ENCODE measurements at places on chromosomes 16 and 17.

DNA sequence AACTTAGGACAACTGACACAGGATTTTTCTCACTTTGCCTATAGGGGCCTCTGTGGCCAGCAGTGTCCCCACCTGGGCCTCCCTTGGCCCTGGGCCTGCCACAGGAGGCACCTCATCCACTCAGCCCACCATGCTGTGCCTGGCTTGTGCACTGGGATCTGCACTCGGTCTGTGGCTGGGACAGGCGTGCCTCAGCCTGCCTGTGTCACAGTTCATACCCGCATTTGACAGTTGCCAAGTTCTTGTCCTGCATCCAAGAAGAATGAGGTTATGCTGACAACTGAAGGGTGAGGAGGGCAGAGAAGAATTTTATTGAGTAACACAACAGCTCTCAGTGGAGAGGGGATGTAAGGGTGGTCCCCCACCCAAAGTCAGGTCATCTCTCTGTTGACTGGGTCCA lies 36.0 kb downstream of the ZFP90 start:
- no peak for DNase-seq

DNA sequence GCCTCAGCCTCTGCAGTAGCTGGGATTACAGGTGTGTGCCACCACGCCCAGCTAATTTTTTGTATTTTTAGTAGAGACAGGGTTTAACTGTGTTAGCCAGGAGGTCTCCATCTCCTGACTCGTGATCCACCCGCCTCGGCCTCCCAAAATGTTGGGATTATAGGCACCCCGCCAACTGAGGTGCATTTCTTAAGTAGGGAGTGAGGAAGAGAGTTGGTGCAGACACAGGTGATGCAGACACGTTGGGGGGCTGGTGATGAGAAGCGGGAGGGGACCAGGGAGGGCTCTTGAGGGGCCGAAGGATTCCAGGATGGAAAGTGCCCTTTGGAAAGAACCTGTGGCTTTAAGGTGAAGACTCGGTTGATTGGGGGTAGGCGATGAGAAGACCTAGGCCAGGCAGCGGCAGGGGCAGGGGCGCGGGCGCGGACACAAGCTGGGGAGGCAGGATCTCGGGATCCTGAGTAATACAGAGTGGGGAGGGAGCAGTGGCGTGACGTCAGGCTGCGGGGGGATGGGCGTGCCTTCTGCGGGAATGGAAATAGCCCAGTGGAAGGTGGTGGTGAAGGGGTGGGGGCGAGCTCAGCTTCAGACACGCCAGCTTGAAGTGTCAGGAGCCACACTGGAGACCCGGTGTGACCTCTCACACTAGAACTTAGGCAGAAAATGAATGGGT lies 2.5 kb upstream of the ATP6V0C start:
- DNase-seq: no peak

GRCh38 chr16:78122774-78123315 lies 23.4 kb downstream of the WWOX start:
- no peak for DNase-seq

DNA sequence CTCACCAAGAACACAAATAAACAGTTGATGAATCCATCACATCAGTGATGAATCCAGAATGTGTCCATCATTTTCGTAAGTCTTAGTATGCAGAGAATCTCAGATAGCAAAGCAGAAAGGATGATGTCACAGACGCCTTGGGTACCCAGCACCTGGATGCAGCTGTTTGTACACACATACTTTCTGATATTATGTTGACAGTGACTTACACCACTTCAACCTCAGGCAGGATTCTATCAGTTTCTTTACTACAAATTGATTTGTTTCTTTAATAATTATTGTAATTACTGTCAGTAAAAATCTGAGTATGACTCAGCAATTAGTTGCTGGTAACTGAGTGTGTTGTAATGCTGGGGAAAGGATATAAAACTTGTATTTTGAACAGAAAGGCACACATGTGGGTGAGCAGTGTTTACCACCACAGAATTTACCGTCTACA lies 159.8 kb downstream of the RPTOR start:
- no peak for DNase-seq

DNA sequence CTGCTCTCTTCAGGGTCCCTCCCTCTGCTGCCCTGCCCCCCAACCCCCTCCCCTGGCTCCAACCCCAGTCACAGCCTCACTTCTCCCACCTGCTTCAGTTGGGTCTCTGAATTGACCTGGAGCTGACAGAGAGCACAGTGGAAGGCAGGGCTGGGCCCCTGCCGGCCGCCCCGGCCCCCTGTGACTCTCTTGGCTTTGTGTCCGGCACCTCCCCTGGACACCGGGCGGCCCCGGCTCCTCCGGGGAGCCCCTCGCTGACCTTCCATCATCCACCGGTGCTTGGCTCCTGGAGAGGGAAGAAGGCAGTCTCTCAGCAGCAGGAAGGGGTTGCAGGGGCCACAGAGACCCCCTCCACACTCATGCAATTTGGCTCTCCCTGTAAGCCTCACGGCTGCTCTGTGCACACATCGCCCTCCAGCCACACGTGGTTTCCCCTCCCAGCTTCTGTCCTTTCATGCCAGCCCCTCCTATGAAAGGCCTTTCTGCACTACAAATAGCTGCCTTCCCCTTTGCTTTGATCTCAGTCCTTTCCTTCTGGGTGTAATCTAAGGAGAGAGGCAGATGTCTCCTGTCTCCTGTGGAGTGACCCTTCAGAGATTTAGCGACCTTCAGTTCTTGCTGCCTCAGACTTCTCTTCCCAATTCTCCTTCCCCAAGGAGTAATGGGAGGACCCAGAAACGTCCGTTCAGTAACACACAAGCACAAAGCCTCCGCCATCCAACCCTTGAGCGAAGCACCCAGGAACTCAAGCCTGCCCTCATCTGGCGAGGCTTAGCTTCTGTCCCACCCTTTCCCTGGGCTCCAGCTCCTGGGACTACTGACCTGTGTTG lies 8.3 kb downstream of the NKIRAS2 start:
- DNase-seq: no peak

- no peak for DNase-seq
These were observed 30.6 kb upstream of the SLC39A11 start for GRCh38 chr17:73122953-73123605.

- peak; percentile 69 for DNase-seq
These were observed 802 bp upstream of the TOB1 start for GRCh38 chr17:50866950-50867362.

- no peak for DNase-seq
These were observed 16.5 kb upstream of the ZFHX3 start for GRCh38 chr16:73064212-73064993.

GRCh38 chr16:1580956-1581355 lies 30.9 kb downstream of the IFT140 start:
- DNase-seq: no peak

DNA sequence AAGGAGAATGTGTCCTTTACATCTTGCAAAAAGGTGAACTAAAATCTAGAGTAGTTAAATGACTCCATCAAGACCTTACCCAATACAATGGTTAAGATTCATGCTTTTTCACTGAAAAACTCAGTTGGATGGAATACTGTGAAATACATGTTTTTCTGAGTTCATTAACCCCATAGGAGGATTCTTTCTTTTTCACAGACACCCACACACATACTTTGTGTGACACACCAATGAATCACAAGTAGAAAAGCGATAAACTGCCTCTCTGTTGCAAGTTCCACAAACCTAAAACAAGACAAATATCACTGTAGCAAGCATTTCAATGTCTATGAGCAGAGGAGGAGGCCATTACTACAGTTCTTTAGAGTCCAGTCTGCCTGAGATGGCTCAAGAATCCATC lies 258.8 kb upstream of the CDH5 start:
- DNase-seq: no peak

GRCh38 chr17:66459811-66460270 lies 157.4 kb downstream of the PRKCA start:
- DNase-seq: peak; percentile 9

DNA sequence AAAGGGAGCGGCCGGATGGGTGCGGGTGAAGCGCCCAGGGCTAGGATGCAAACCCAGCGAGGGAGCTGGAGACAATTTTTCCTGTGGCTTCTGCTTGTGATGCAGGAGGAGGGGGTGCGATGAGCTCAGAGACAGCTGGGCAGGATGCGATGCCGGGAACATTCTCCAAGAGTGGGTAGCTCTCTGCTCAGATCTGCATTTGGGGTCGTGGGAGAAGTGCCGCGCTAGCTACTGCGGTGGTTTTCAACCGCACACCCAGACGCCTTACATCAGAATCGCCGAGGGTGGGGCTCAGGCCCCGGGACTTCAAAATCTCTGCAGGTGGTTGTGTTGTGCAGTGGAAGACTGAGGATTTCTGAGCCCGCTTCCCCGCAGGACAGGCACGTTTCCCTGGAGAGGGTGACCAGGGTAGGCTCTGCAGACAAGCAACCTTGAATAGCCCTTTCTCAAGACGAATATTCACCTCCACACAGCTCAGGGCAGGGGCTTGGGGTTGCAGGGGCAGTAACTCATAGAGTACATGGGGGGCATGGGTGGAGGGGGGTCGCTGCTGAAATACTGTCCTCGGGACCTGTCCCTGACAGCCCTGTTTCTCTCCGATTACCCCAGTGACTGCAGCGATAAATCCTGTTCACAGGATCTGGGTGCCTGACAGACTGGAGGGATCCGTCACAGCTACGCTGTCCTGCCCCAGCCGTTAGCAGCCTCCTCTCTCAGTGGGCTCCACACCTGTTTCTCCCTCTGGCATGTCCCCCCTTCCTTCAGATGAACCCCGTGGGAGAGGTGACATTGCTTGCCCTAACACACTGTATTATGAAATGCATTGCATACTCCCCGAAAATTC lies 63.3 kb downstream of the HAPSTR1 start:
- DNase-seq: no peak

DNA sequence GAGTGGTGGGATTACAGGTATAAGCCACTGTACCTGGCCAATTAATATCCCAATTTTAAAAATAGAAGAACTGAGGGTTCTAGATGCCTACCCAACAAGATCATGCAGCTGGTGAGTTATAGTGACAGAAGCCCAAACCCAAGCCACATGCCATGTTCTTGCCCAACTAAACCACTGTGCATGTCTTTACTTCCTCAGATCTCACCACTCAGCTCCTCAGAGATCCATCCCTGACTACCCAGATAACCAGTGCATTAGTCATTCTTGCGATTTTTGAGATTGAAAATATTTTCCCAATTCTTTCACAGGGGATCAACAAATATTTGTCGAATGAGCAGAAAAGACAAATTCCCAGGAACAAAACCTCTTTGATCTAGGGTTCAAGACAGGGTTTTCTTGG lies 303.1 kb downstream of the CBLN1 start:
- DNase-seq: no peak

GRCh38 chr16:87303431-87303930 lies 13.7 kb downstream of the C16orf95 start:
- DNase-seq: peak; percentile 25

GRCh38 chr17:28967221-28968135 lies 16.2 kb upstream of the PHF12 start:
- no peak for DNase-seq

GRCh38 chr17:61314368-61315078 lies 85.1 kb upstream of the TBX2 start:
- DNase-seq: no peak

DNA sequence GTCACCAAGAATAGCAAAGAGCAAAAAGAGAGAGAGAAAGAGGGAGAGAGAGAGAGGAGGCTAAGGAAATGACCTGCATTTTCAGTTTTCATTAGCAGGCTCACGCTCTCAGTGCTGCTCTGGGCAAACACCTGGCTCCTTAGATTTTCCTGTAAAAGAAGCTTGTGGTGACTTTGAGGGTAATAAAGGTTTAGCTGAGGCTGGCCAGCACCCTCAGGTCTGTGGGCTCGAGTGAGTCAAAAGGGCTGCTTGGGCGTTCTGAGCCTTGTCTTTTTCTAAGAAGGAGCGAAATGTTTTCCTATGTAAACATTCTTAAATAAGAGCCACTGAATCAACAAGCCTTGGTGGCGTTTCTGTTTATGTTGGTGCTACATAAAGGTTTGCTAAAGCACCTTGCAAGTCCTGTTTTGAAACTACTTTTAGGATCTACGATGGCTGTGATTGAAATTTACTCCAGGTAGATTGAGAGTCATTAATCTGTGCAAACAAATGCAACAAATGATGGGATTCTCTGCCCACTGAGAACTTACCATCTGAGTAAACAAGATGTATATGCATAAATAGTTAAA lies 38.8 kb downstream of the SHISA6 start:
- DNase-seq: no peak

DNA sequence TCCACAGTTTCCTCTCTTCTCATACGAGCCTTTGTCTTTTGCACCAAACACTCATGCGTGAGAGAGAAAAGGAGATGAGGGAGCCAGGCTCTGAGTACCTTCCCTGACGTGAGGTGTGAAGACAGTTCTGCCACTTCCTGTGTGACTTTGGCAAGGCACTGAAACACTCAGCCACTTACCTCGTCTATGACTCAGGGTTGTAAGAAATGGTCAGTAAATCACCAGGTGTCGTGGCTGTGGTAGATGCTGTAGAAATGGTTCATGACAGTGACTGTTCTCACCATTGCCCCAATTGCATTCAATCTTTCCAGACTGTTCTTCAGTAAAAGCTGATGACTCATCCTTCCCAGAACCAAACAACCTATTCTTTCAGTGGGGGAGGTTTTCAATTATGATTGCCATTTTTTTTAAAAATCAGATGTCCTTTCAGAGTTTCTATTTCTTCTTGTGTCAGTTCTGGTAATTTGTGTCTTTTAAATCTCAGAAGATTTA lies 49.2 kb upstream of the CBFA2T3 start:
- DNase-seq: peak; percentile 39

GRCh38 chr17:29581583-29582253 lies 7.7 kb downstream of the GIT1 start:
- DNase-seq: no peak

DNA sequence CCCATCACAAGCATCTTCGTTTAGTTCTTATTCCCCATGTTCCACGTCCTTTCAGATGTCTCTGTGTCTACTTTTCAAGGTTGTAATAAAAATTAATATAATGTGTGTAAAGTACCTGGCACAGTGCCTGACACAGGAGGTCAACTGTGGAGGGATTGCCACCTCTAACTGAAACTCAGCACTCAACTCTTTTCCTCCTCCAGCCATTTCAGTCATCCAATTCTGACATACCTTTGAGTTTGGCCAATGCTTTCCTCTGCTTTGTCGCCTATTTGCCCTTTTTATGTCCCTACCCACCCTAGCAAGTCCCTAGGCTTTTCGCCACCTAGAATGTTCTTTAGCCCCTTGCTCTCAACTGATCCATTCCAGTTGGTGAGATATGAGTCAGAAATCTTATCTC lies 1.6 kb downstream of the UBE2Z start:
- no peak for DNase-seq

DNA sequence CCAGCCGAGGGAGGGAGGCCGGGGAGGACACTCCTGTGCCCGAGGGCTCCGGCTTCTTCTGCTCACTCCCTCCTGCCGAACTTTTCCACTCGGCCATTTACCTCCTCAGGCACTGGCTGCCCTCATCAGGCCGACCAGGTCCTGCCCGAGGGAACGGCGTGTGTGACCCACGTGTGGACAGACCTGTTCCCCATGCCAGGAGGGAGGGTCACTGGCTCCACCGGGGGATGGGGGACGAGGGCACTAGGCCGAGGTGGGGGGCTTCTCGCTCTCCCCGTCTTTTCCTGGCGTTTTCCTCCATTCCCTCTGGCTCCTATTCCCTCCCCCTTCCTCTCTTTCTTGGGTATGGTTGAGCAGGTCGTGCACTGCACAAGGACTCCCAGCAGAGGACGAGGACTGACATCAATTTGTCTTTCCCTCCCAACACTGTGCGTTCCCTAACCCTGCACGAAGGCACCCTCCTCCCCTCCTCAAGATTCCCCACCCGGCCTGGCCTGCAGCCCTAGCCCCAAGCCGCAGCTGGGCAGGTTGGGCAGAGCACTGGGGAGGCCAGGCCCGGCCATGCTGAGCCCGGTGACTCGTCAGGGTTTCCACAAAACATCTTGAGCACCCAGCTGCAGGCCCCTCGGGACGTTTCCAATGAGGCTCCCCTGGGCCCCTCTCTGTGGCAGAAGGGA lies 3.2 kb upstream of the IL17C start:
- no peak for DNase-seq

GRCh38 chr17:63496177-63496576 lies 19.3 kb downstream of the ACE start:
- no peak for DNase-seq
